Endothelial cell of umbilical vein (primary cell): ENCODE measurements at places on chromosomes 2 and 18. TPM values are rescaled to one million over a fixed set of nuclear protein-coding genes. Genes with fewer than 3 reads are reported as not detected.

The LINC00305 gene
- total RNA-seq, result not detected in 2 replicates

DNA sequence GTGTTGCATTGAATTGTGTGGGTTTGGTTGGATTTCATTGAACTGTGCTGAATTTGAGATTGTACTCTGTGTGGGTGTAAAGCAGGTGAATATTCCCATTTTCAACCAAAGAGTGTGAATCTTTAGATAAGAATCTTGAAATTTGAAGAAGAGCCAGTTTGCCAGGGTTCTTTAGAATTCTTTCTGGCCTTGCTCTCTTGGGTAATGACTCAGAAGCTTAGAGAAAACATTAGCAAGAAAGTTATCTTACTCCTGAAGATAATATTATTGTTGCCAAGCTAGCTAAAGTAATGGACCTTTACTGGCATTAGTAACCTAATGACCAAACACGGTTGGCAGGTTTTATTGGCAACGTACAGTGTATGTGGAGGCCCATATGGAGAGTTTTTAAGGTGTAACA, 46.4 kb upstream of the SIX3 start:
- no peak overlapping the region for H3K27ac ChIP-seq
- H3K4me3 ChIP-seq, result no peak overlapping the region

GRCh38 chr2:240998706-240998994, 232 bp downstream of the SNED1 start:
- DNase-seq, result no peak
- no peak overlapping the region for H3K27ac ChIP-seq
- no peaks in the 10 kb centered on the region for H3K36me3 ChIP-seq
- peaks cover 12% of the 10 kb centered on the region for H3K4me1 ChIP-seq
- no peaks in the 10 kb centered on the region for H3K27me3 ChIP-seq

The SPDYA gene
- 0.92 and 1.6 TPM in 2 replicates for total RNA-seq

The UCN gene
- 0.75 TPM in 1 of 2 replicates, not detected in the other for total RNA-seq

The ANKRD36 gene
- 55.0 and 91.7 TPM in 2 replicates for total RNA-seq

The CXCR2 gene
- total RNA-seq, result not detected in 2 replicates

The FOXI3 gene
- not detected in 2 replicates for total RNA-seq

- no peaks in the 10 kb centered on the region for H3K4me1 ChIP-seq
- no peaks in the 10 kb centered on the region for H3K27me3 ChIP-seq
- no peak overlapping the region for H3K27ac ChIP-seq
- H3K4me3 ChIP-seq, result no peak overlapping the region
- DNase-seq, result no peak
Measured at GRCh38 chr2:15115776-15116175, 445.4 kb downstream of the NBAS start.

The NT5DC4 gene
- not detected in 2 replicates for total RNA-seq

DNA sequence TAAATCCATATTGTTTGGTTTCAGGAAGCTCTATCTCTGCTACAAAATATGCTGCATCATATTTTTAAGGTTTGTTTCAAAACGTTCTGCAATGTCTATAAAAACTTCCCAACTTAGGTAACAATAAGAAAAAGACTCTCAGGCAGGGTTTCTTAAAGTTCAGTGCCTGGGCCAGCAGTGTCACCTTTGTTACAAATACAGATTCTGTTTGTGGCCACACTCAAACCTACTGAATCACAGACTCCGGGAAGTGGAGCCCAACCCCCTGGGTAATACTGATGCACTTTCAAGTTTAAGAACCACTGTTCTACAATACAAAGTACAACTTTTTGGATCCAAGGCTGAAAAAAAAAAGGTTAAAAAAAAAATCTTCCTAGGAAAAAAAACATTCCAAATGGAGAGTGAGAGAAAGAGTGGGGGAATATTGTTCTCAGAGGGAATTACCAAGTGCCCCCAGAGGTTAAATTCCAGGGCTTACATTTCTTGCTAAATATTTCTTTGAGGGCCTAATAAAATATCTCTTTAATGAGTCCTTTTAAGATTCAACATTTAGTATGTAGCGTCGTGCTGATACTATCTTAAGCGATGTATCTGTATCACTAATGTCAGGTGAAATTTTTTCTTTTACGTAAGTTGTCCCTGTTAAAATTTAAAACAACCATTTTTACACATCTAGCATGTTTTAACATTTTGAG, 476.7 kb downstream of the TXNL1 start:
- H3K27ac ChIP-seq, result no peak overlapping the region
- H3K4me1 ChIP-seq, result no peaks in the 10 kb centered on the region
- DNase-seq, result no peak
- H3K36me3 ChIP-seq, result no peaks in the 10 kb centered on the region

- H3K27me3 ChIP-seq, result no peaks in the 10 kb centered on the region
- no peak overlapping the region for H3K27ac ChIP-seq
- H3K36me3 ChIP-seq, result no peaks in the 10 kb centered on the region
- no peak for DNase-seq
- H3K4me3 ChIP-seq, result no peak overlapping the region
Measured at GRCh38 chr2:76965772-76966171, 556.4 kb downstream of the LRRTM4 start.

DNA sequence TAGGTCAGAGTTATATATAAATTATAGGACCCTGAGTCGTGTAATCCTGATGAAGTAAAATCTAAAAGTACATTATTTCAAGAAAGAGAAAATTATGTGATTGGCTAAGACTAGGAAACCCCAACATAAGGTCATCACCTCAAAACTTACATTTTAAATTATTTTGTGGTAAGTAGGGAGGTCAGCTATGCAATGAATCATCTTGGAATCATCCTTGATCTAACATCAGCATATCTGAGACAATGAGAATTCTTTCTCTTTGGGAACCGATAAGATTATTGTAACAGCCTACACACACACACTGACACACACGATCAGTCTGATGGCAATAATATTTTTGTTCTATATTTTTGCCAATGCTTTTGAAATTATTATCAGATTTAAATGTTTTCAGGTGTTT, 904.8 kb upstream of the CHAC2 start:
- H3K4me3 ChIP-seq, result no peak overlapping the region
- H3K27me3 ChIP-seq, result no peaks in the 10 kb centered on the region
- no peak for DNase-seq
- H3K4me1 ChIP-seq, result no peaks in the 10 kb centered on the region
- no peaks in the 10 kb centered on the region for H3K36me3 ChIP-seq

GRCh38 chr2:138102664-138103063, 138.4 kb downstream of the HNMT start:
- no peaks in the 10 kb centered on the region for H3K27me3 ChIP-seq
- H3K4me1 ChIP-seq, result no peaks in the 10 kb centered on the region
- no peak for DNase-seq

The CKAP2L gene
- 25.2 and 30.7 TPM in 2 replicates for total RNA-seq

DNA sequence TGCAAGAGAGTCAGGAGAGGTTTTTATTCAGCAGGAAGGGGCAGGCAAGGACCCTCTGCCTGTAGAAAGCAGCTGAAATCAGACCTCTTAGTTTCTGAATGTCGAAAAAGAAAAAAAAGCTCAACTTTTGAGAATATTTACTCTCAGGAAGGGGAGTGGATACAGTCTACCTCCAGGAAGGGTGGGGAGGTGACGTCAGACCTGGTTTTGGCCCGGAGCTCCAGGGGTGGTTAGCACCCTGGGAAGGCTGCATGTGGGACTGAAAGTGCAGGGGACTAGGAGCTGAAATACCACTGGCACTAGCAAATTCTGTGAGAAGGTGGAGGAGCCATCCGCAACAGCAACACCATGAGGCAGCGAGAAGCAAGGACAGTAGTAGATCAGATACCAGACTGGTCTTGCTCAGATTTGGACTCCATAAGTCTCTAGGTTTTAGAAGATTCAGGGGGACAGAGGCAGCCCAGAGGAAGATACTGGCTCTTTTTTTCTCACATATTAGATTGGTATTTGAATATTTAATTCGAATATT, 19.8 kb downstream of the MC2R start:
- no peak overlapping the region for H3K4me3 ChIP-seq
- no peak for DNase-seq
- no peaks in the 10 kb centered on the region for H3K4me1 ChIP-seq
- H3K36me3 ChIP-seq, result no peaks in the 10 kb centered on the region
- no peak overlapping the region for H3K27ac ChIP-seq

DNA sequence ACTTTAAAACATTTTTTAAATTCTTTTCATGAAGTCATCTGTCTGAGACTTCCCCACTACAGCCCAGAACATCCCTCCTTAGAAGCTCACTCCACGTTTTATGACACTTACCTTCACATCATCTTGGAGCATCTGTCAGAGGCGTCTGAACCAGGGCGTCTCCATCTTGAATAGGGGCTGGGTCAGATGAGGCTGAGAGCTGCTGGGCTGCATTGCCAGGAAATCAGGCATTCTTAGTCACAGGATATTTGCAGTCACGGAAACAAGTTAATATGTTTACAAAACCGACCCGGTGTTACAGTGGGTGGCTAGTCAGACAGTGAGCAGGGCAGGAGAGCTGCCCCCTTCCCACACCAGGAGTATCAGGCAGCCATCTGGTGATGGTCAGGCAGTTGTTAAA, 456.5 kb downstream of the FBXO15 start:
- peak; percentile 4 for DNase-seq
- H3K4me3 ChIP-seq, result no peak overlapping the region
- H3K36me3 ChIP-seq, result no peaks in the 10 kb centered on the region
- H3K4me1 ChIP-seq, result no peaks in the 10 kb centered on the region

GRCh38 chr2:2174956-2175355, 156.1 kb downstream of the MYT1L start:
- H3K4me3 ChIP-seq, result no peak overlapping the region
- no peaks in the 10 kb centered on the region for H3K36me3 ChIP-seq
- H3K27ac ChIP-seq, result no peak overlapping the region
